ENCODE measurements at places on chromosomes 7 and 10.

DNA sequence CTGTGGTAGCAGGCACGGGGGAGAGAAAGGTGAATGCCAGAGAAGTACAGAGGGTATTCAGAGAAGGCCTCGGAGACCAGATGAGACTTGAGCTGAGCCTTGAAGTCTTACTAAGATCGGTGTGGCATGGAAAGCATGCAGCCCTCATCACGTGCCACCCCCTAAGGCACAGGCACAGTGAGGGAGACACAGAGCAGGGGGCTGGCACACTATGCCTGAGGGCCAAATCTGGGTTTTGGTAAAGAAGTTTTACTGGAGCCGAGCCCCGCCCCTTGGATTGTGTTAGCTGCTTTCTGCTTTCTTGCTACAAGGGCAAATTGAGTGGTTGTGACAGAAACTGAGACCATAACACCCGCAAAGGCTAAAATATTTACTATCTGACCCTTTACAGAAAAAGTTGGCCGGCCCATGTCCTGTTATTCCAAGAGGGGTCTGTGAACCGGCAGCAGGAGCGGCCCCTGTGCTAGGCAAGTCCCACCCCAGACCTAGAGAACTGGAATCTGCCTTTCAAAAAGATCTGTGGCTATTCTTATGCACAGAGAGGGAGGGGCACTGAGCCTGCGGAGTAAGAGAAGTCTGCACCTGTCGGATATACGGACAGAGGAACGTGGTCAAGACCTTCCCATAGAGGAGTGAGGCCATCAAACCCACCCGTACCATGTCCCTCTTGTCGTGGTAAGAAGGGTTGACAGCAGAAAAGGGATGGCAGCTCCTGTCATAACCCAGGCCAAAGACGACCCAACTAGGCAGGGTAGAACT is 109.3 kb upstream of the RHEB start:
- DNase-seq, result no peak

DNA sequence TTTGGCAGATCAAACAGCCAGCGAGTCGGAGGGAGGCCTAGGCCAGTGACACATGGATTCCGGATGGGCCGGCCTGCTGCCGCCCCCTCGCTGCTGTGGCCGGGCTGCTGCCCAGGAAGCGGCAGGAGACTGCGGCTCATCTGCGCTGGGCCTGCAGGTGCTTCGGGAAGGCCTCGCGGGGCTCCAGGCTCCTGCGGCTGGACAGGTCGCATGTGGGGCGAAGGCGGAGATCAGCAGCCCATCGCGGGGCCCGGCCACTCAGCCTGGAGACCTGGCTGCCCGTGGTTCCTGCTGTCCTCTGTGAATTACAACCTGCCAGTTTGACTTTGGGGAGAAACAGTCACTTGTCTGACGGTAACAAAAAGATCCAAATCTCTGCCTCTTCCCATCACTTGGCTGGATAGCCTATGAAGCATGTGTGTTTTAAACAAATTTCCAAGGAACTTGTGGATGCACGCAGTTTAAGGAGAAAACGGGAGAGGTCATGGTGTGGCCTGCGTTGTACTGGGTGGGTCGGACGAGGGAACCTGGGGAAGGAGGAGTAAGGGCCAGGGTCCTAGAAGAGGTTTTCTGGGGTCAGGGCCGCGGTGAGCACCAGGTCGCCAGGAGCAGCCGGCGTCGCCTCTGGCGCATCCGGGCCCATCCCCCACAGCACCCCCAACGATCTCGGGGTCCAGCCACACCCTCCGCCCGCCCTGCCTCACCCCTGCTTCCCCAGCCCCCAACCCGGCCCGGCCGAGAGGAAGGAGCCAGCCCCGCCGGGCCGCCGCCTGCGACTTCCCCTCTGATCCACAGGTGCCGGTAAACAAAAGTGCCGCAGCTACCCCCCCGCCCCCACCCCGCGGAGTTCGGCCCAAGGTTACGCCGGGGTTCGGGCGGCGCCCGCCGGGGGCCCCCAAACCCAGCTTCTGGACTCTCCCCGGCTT is 1.6 kb downstream of the SPOCK2 start:
- DNase-seq, result peak; percentile 31

DNA sequence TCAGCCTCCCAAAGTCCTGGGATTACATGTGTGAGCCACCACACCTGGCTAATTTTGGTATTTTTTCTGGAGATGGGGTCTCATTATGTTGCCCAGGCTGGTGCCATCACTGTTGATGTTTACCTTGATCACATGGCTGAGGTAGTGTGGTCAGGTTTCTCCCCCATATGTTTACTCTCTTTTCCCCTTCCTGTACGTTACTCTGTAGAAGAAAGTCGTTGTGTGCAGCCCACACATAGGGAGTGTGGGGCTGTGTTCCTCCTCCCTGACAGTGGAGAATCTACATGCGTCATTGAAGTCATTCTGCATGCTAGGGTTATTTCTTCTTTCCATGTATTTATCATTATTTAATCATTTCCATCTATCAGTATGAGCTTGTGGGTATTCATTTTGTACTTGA is 16.3 kb upstream of the ORAI2 start:
- no peak for DNase-seq

GRCh38 chr7:14687777-14688176 is 214.8 kb downstream of the DGKB start:
- no peak for DNase-seq

- DNase-seq, result no peak
Observed at GRCh38 chr7:35780070-35780469, 20.8 kb upstream of the SEPTIN7 start.

GRCh38 chr7:38700116-38700515 is 68.9 kb upstream of the AMPH start:
- no peak for DNase-seq

- DNase-seq, result no peak
Observed at GRCh38 chr10:49300140-49300974, 1.4 kb downstream of the C10orf71 start.

- DNase-seq, result no peak
Observed at GRCh38 chr7:83921941-83922607, 272.5 kb downstream of the SEMA3A start.

GRCh38 chr7:33678569-33679335 is 226.6 kb upstream of the BMPER start:
- DNase-seq, result no peak

DNA sequence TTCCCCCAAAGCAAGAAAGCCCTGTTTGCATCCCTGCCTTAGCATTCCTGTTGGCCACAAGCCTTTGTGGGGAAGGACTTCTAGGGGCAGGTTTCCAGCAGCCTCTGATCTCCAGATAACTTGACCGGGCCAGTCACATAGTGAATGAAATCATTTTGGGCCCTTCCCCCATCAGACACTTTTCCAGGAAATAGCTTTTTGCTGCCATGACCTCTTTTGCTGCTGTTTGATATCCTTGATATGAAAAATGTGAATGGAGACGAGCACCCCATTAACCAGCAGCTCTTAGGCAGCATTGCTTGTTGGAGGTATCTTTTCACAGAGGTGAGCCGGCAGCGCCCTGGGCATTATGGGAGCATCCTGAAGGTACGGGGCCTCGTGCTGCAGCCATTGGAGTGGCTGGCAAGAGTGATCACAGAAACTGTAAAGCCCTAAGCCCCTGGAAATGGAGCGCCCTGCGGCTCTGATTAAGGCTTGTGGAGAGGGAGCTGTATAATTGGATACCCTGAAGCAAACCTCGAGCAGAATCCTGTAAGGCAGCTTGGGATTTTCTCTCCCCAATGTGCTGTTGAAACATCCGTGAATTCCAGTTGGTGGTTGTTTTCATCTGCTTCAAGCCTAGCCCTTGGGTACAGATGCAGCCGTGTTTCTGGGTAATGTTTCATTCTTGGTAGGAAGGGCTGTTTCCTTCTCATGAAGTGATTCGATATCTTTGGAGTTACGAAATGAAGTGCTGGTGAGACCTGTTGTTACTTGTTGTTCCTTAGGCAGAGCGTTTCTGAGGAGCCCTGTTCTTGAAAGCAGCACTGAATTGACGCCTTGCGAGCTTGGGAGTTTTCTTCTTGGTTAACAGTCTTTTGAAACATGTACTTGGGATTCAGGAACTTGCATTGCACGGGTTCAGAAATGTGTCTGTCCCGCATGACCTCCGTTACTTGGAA is 179.0 kb downstream of the PTEN start:
- DNase-seq, result no peak

GRCh38 chr10:77949167-77949566 is 22.6 kb upstream of the DLG5 start:
- no peak for DNase-seq

- DNase-seq, result no peak
Observed at GRCh38 chr7:130182990-130183389, 22.2 kb downstream of the TMEM209 start.

GRCh38 chr10:98257198-98257597 is 10.8 kb downstream of the LOXL4 start:
- DNase-seq, result no peak

DNA sequence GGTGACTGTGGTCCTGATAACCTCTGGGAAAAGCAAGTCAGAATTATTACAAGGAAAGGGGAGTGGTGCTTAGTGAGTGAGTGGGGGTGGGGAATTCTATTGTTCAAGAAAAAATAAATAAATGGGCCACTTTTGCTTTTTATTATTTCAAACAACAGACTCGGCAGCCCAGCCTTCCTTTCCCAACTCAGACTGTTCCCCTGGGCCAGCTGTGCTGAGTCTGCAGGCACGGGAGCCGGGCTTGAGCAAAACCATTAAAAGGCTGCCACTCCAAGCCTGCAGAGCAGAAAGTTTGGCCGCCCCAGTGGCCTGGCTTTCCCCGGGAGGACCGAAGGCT is 90.0 kb downstream of the PLXNA4 start:
- DNase-seq, result no peak

DNA sequence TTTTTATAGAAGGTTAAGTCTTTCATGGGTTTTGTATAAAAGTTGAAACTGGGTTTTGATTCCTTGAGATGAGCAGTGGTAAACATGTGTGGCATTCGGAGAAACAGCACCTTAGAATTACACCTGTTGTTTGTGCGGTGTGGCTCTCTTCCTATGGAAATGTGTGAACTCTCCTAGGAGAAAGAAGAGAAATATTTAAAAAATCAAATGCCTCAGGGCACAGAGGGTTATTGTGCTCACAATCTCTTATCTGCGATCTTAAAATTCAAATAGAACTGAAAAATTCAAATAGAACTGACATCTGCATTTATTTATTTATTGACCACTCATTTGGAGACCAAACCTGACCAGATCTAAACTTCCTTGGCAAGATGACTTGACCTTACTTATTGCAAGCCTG is 18.1 kb upstream of the NRP1 start:
- no peak for DNase-seq

DNA sequence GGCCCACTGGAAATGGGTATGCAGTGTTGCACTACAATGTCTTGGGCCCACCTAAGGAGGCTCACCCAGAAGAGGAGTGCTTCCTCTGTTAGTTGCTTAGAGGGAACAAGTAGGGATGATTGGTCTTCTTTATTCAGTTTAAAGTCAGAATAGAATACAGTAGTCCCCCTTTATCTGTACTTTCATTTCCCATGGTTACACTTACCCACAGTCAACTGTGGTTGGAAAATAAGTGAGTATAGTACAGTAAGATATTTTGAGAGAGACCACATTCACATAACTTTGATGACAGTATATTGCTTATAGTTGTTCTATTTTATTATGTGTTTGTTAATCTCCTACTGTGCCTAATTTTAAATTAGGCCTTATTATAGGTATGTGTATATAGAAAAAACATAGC is 151.4 kb downstream of the COL28A1 start:
- no peak for DNase-seq

DNA sequence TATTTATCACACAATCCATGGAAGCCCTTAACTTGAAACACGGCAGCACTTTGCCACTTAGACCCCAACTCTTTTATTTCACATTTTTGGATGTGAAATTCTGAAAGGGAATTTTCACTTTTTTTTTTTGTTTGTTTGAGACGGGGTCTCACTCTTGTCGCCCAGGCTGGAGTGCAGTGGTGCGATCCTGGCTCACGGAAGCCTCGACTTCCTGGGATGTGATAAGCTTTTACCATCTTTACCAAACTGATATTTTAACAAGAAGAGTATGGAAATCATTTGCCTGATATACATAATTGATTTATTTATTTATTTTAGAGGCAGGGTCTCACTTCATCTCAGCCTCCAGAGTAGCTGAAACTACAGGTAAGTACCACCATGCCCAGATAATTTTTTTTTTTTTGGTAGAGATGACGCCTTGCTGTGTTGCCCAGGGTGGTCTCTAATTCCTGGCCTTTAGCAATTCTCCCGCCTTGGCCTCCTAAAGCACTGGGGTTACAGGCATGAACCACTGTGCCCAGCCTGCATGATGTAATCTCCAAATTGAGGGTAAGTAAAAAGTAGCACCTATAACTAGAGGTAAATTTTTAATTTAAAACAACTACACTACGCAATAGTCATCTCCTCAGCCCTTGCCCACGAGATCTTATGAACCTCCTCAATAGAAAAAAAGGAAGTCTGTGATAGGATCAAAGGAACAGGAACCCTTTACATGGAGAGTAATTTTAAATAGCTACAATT is 180.7 kb upstream of the KLF14 start:
- DNase-seq, result no peak

GRCh38 chr7:28350662-28351061 is 61.7 kb upstream of the CREB5 start:
- no peak for DNase-seq

DNA sequence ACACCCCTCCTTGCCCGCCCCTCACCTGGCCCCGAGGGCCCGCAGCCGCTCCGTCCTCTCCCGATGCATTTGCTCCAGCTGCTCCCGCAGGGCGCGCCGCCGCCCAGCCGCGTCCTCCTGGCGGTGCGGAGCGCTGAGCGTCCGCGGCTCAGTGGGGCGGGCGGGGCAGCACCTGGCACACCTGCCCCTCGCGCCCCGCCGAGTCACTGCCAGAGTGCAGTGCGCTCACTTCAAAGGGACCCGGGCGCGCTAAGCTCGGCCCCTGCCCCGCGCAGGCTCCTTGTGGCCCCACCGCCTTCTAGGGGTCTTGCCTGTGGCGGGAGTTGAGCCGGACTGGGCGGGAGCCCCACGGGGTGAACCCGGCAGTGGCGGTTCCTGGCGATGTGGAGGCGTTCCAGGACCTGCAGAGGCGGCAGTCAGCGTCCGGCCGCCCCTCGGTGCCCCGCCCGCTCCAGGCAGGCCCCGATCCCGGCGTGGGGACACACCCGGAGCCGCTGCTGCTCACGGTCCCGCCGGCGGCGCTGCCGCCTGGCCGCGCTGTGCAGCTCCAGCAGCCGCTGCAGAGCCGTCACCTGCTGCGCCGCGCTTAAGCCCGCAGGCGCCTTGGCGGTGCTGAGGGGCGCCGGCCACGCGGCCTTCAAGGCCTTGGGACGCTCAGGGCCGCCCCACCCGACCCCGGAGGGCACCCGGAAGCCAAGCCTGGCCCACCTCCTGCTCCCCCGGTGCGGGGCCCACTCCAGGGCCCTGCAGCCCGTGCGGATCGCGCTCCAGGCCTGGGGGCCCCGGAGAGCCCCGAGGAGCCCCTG is 6.7 kb downstream of the ATP6V1F start:
- peak; percentile 9 for DNase-seq

DNA sequence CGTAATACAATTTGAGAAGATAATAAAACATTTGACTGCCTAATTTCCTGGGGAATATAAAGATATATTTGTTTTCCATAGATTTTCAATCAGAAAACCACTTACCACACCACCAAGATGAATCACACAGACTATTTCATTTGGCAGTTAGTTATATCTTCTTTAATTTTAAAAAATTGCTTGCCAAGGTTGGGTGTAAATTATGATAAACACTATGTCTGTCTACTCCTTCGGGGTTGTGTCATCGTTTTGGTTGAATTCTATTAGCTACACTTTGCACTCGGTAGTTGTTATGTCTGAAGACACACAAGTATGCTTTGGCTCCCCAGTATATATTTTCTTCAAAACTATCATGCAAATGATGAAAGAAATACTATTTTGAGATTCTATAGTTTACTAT is 594.8 kb upstream of the SEMA3D start:
- DNase-seq, result no peak

GRCh38 chr7:80412842-80413241 is 99.0 kb downstream of the GNAT3 start:
- DNase-seq, result no peak

GRCh38 chr10:59346321-59346720 is 16.0 kb downstream of the FAM13C start:
- DNase-seq, result no peak

Measured in stimulated activated CD8-positive, alpha-beta memory T cell treated with anti-CD3 and anti-CD28 coated beads, Interleukin-4, amount 100 ng/mL, for 1 hour (primary cell).